Stimulated activated CD8-positive, alpha-beta memory T cell treated with anti-CD3 and anti-CD28 coated beads, Interleukin-2, amount 100 ng/mL, for 48 hours (primary cell): ENCODE measurements at places on chromosomes 16 and 17.

GRCh38 chr17:73325527-73325842 lies 13.7 kb upstream of the CDC42EP4 start:
- no peak for DNase-seq

- DNase-seq: no peak
Measured at GRCh38 chr16:54034684-54035083, 251.9 kb downstream of the IRX3 start.

DNA sequence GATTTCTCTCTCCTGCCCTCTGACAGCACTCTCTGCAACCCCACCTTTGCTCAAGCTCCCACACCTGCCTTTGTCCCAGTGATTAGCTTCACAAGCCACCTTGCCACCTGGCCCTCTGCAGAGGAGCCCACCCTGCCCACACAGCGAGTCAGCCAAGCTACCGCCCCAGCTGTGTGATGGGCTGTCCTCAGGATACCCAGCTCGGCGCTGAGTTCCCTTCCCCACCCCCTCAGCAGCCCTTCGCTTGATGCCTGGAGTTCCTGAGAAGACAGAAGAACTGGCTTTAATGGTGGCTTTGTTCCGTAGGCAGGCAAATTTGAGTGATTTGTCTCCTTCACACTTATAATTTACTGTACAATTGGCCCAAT lies 266.4 kb downstream of the CBLN1 start:
- DNase-seq: no peak

GRCh38 chr17:82869536-82869935 lies 29.7 kb upstream of the ZNF750 start:
- DNase-seq: no peak

- no peak for DNase-seq
Measured at GRCh38 chr16:58339452-58339981, 44.7 kb upstream of the PRSS54 start.

DNA sequence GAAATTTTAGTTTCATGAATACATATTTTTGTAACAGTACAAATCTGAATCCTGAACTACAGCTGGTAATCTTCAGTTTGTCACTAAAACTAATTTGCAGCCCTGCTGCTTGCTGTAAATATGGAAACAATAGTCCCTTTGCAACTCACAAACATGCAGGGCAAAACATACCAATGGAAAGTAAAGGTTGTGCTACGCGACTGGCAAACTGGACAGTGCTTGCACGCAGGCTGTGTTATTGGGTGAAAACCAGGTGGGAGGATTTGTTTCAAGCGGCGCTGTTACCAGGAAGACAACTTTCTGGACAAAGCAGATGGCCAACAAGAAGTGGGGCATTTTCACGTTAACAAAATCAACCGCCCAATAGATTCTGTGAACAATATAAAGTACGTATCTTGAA lies 93.5 kb downstream of the CDYL2 start:
- no peak for DNase-seq

DNA sequence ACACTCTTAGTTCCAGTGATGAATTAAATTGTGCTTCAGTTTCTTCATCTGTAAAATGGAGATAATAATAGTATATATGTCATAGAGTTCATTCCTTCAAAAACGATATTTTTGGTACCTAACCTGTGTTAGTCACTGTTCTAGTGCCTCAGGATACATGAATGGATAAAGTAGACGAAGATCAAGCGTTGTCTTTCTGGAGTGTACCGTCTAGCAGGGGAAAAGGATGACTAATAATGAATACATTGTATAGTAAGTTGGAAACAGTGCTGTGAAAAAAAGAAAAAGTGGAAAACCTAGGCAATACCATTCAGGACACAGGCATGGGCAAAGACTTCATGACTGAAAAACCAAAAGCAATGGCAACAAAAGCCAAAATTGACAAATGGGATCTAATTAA lies 8.6 kb downstream of the KRT10 start:
- no peak for DNase-seq

GRCh38 chr17:19904924-19905323 lies 37.2 kb upstream of the ULK2 start:
- no peak for DNase-seq

- no peak for DNase-seq
Measured at GRCh38 chr17:68053231-68054013, 17.9 kb downstream of the KPNA2 start.

GRCh38 chr17:46162866-46163265 lies 30.4 kb downstream of the KANSL1 start:
- no peak for DNase-seq

- DNase-seq: no peak
Measured at GRCh38 chr17:55784666-55785065, 33.8 kb downstream of the PCTP start.

DNA sequence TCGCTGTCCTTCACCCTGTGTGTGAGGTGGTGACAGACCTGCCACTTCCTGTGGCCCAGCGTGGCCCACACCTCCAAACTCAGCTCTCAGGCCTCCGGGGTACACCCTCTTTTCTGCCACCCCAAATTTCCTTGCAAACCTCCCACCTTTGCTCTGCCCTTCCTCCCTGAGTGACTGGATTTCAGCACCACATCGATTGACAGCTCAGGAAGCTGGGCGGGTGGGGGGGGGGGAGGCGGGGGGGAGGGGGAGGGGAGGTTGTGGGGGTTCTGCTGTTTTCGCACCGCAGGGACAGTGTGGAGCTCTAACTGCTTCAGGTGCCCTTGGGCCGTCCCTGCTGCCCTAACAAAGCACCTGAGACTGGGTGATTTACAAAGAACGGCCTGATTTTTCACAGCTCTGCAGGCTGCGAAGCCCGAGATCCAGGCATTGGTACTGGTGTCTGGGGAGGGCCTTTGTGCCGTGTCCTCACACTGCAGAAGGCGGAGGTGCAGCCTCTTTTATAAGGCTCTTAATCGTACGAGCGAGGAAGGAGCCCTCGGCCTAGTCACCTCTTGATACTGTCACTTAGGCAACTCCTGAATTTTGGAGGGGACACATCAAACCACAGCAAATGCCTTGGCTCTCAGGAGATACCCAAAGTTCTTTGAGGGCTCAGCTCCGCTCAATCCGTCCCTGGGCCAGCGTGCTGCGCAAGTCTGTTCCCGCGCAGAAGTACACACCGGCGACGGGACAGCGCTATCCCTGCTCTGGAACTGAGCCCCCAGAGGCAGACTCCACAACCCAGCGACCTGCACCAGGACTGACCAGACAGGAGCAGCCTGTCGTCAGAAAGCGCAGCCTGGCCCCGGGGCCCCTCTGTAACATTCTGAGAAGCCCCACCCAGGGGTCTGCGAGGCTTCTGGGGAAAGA lies 3.6 kb downstream of the NDUFAF8 start:
- no peak for DNase-seq

DNA sequence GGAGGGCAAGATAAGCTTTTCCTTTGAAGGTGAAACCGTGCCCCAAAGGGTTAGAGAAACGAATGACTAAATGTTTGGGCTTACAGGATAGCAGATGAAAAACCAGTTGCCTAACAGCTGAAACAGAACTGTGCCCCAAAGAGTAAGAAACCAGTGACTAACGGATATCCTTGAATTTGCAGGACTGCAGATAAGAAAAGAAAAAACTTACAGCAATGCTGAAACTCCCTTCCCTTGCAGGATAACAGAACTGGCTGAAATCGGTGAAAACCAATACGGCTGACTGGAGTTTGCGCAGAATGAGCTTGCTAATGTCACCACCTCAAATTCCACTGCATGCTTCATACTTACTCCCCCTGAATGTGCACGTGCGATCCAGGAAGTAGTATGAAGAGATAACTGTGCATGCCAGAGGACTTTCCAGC lies 175.2 kb upstream of the NLRP1 start:
- DNase-seq: no peak

DNA sequence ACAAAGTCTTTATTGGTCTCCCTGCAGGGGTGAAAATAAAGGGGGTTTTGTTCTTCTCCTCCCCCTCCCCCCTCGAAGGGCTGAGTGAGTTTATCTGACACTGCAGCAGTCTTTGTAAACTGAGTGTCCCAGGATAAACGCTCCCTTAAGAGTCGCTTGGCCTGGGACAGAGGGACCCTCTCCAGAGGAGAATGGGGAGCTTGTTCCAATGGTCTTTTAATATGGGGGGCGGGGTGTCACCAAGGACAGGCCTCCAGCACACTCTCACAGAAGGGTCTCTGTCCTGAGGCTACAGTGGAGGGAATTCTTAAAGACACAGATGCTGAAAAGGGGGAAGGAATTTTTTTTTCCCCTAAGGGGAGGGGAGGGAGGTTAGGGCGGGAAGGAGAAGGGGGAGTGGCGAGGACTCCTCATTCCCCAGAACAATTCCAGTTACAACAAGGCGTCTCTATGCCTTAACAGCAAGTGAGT lies 455.5 kb downstream of the SOX9 start:
- DNase-seq: no peak

- no peak for DNase-seq
Measured at GRCh38 chr17:75498726-75499213, 16.6 kb downstream of the CASKIN2 start.

- DNase-seq: no peak
Measured at GRCh38 chr17:65544672-65545071, 16.8 kb downstream of the AXIN2 start.

- DNase-seq: no peak
Measured at GRCh38 chr17:43359469-43360110, 39.2 kb upstream of the ARL4D start.

- no peak for DNase-seq
Measured at GRCh38 chr17:55859301-55859795, 108.5 kb downstream of the PCTP start.

DNA sequence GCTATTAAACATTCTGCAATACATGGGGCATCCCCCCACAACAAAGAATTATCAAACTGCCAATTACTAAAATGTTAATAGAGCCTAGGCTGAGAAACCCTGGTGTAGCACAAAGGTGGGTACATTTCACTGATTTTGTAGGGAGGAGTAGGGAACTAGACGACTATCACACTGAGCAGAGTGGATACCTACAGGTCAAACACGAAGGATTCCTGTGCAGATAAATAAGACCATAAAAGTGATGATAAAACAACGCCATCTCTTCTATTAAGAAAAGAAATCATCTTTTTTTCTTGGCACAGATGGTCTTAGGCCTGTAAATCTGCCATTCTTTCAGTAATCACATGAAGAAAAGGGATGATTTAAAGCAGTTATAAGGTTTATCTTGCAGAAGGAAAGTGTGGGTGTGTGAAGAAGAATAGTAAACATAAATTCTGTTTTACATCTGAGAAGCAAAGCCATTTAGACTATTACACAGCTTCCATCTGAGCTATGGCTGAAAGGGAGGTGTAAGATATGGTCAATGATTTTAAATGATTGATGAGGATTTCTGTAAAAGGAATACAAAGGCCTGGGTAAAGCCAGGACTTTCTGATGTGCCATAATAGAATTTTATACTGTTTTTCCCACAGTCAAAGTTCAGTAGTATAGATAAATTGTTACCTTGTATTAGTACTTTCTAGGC lies 429.4 kb upstream of the GOT2 start:
- DNase-seq: no peak

DNA sequence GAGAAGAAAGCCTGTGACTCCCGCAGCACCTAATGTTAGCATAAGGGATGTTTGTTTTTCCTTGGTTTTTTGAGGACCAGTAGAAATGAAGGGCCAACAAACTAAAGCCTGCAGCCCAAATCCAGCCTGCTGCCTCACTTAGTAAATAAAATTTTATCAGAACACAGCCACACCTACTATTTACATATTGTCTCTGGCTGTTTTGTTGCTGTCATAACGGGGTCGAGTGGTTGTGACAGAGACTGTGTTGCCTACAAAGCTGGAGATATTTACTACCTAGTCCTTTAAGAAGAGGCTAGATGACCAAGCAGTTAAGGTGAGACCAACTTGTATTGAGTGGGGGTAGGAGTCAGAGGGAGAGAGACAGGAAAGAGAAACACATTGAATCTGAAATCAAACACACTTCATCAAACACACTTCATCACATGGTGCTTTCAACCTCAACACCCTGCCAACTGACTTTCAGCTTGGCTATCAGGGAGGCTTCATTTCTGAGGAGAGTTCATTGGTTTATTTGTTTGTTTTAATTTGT lies 546.3 kb upstream of the CDH11 start:
- no peak for DNase-seq

DNA sequence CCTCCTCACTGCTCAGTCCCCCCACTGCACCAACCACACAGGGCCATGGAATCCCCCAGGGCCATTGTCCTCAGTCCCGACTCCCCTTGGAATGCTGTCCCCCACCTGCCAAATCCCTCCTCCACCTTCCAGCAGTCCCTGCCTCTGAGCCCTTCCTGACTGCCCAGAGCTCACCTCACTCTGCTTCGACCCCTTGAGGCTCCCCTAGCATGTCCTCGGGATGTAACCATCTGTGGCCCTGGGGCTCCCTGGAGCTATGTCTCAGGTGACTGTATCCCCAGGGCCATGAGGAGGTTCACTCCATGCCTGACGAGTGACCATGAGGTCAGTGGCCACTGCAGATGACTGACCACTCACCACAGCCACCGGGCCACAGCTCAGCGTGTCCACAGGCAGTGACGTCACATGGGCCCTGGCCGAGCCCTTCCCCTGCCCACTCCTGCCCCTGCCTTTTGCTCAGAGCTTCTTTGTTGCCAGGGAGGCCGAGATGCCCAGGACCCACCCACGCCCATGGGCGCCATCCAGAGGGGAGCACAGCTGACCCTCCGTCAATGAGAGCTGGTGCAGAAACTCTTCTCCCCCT lies 7.7 kb upstream of the PIEZO1 start:
- no peak for DNase-seq

DNA sequence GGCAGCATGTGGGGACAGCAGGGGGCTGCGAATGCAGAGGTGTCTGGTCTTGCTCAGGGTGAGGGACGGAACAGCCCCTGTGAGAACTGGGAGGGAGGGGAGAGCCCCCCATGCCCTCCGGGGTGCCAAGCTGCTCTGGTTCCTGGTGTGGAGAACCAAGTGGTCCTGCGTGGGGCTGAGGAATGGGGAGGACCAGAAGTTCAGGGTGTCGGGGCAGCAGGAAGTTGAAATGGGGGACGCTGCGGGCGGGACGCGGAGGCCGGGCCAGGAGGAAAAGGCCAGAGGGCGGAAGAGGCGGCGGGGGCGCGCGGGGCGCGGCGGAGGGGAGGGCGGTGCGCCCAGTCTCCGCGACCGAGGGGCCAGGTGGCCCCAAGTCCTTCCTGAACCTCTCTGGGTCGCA lies 3.6 kb downstream of the ALDH3A1 start:
- DNase-seq: no peak

DNA sequence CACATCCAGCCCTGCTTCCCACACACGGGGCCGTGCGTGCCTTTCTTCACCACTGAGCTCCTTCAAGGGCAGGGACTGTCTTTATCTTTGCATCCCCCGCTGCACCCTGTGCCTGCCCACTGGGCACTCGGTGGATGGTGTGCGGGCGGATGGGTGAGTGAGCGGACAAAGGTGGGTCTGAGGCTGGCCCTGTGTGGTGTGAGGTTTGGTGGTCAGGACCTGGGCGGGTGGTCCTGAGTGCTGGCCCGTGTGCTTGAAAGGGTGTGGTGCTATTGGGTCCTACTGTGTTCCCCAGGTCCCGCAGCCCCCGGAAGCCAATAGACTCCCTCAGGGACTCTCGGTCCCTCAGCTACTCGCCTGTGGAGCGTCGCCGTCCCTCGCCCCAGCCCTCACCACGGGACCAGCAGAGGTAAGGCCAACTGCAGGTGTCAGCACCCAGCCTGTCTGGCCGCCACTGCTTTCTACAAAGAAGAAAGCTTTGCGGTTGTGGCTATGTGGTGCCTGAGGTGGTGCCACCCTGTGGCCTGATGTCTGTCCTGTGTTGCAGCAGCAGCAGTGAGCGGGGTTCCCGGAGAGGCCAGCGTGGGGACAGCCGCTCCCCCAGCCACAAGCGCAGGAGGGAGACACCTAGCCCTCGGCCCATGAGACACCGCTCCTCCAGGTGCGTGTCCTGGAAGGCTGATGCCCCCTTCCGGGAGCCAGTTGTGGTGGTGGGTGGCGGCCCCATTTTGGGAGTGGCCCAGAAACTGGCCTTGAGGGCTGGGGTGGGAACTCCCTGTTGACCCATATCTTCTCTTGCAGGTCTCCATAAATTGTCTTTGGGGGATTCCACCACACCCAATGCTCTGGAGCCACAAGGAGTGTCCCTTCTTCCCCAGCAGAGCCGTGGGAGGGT lies 6.8 kb downstream of the ELOB start:
- no peak for DNase-seq
